ENCODE measurements at places on chromosomes 7 and 10. TPM values are rescaled to one million over a fixed set of nuclear protein-coding genes. Genes with fewer than 3 reads are reported as not detected.

- H3K27me3 ChIP-seq: no peaks in the 10 kb centered on the region
- H3K4me1 ChIP-seq: 0 out of 2 replicates have a peak, but pooled peaks cover 5% of the 10 kb centered on the region
- no peak overlapping the region for H3K27ac ChIP-seq
- peak; percentile 84 for DNase-seq
- H3K36me3 ChIP-seq: no peaks in the 10 kb centered on the region
Observed at GRCh38 chr7:151992375-151992774, 33.1 kb upstream of the GALNT11 start.

DNA sequence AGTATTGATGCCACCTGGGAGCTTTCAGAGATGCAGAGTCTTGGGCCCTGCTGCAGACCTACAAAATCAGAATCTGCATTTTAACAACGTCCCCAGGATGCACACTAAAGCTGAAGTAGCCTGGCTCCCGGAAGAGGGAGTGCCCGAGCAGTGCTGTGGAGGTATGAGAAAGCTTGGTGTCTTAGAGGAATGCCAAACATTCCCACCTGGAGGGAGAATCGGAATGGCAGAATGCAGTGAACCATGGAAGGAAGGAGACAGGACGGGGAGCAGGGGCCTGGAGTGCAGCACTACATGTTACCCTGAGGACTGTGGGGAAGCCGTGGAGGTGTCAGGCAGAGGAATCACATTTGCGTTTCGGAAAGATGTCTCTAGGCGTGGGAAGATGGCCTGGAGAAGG is 90.9 kb downstream of the AOAH start:
- H3K27me3 ChIP-seq: no peaks in the 10 kb centered on the region
- no peak overlapping the region for H3K27ac ChIP-seq
- no peak overlapping the region for H3K4me3 ChIP-seq

DNA sequence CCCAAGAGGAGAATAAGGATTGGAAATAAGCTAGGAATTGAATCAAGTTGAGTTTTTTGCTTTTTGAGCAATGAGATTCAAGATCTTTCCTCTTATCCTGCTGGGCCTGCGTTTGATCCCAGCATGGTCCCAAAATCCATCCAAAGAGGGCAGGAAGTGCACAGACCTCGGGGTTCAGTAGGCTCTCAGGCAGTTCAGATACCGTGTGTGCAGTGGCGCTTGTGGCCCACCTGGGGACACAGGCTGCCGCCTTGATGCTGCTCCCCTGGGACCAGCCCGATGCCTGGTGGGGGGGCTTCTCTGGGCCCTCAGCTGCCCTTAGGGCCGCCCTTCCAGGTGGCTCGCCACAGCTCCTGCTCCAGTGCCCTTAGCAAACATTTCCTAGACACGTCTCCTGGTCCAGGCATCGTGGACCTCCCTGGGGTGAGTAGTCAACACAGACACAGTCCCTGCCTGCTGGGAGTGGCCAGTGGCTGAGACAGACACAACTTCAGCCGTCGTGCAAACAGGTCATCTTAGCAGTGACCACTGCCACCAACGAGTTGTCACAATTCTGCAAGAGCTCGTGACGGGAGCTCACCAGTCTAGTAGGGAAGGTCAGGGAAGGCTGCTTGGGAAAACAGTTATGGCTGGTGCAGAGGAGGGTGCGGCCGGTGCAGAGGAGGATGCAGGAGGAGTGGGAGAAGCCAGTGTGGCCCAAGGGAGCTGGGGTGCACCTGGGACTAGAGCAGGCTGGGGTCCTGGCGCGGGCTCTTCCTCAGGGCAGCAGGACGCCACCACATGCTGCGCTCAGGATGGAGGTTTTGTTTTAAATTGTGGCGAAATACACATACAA is 21.7 kb upstream of the JAKMIP3 start:
- H3K27ac ChIP-seq: no peak overlapping the region
- H3K4me3 ChIP-seq: no peak overlapping the region
- no peaks in the 10 kb centered on the region for H3K36me3 ChIP-seq
- no peaks in the 10 kb centered on the region for H3K4me1 ChIP-seq
- DNase-seq: no peak
- no peaks in the 10 kb centered on the region for H3K27me3 ChIP-seq

The NPTX2 gene
- not detected for total RNA-seq

The OR2F2 gene
- total RNA-seq: not detected

The ITGA8 gene
- not detected for total RNA-seq
